ENCODE measurements at places on chromosomes 5 and 9. TPM values are rescaled to one million over a fixed set of nuclear protein-coding genes. Genes with fewer than 3 reads are reported as not detected.

DNA sequence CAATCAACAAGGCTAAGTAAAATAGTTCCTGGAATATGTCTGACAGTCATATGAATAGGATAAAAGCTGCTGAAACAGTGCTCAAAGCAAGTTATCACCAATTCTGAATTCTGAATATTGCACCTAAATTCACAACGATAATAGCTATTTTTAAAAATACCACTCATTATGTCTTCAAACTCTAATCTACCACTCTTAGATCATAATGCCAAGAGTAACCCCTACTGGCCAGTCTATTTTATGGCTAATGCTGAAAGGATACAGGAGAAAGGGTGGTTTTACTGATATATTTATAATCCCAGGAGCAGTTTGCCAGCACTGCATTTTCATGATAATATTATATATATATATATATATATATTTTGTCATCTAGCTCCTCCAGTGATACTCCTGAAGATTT lies 232.8 kb downstream of the PDE4D start:
- DNase-seq: peak; percentile 14
- peaks cover 8% of the 10 kb centered on the region for H3K4me1 ChIP-seq
- H3K27ac ChIP-seq: no peak overlapping the region
- H3K36me3 ChIP-seq: no peaks in the 10 kb centered on the region

DNA sequence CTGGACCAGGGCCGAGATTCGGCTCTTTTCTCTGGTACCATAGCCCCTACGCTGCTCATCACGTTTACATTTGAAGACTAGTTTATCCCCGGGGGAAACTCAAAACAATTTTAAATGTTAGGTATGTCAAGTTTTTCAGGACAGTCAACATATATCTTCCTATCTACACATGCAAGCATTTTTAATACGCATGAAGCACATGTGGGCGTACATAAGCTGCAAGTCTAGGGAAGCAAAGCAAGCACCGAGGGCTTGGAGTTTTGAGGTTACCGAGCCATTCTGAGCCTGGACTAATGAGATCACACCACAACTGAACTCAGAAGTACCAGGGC lies 154.4 kb downstream of the AUH start:
- DNase-seq: no peak
- H3K4me3 ChIP-seq: no peak overlapping the region
- H3K36me3 ChIP-seq: no peaks in the 10 kb centered on the region

DDX4 gene
- total RNA-seq: not detected

GRCh38 chr9:136115206-136115605 lies 3.5 kb downstream of the TMEM250 start:
- no peaks in the 10 kb centered on the region for H3K27me3 ChIP-seq
- peaks cover 24% of the 10 kb centered on the region for H3K4me1 ChIP-seq
- no peak for DNase-seq
- no peak overlapping the region for H3K4me3 ChIP-seq
- no peak overlapping the region for H3K27ac ChIP-seq

NUTM2G gene
- total RNA-seq: 0.32 TPM

TRPM6 gene
- 19.0 TPM for total RNA-seq

GRCh38 chr9:101626295-101626694 lies 31.5 kb upstream of the PPP3R2 start:
- no peak for DNase-seq
- H3K27me3 ChIP-seq: no peaks in the 10 kb centered on the region
- no peak overlapping the region for H3K4me3 ChIP-seq
- no peaks in the 10 kb centered on the region for H3K4me1 ChIP-seq
- H3K36me3 ChIP-seq: no peaks in the 10 kb centered on the region

- no peak overlapping the region for H3K4me3 ChIP-seq
- peaks cover 4% of the 10 kb centered on the region for H3K4me1 ChIP-seq
- H3K27me3 ChIP-seq: no peaks in the 10 kb centered on the region
These were observed 88.7 kb downstream of the ADAMTS2 start for GRCh38 chr5:179256328-179257175.

Data from hepatocyte (in vitro differentiated cells).